ENCODE measurements at places on chromosomes 1 and 21. TPM values are rescaled to one million over a fixed set of nuclear protein-coding genes. Genes with fewer than 3 reads are reported as not detected.
A peak's percentile ranks its signal among the peaks of the same experiment; 100 is the strongest.

DNA sequence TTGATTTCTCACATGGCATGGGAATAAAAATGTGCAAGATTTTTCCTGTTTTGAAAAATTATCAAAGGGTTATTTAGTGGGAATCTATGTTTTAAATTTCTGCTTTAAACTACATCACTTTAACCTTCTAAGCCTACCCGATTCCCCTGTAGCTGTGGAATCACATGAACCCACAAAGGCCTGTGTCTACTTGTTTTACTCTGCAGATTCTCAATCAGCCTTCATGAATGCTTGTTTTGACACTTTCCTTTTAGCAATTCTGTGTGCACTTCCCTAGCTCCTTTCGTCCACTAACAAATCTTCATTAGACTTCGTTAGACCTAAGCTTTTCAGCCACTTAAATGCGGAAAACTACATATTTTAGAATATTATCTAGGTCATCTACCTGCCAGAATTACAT, 56.0 kb upstream of the C1orf21 start:
- no peaks in the 10 kb centered on the region for H3K36me3 ChIP-seq
- H3K4me3 ChIP-seq: no peak overlapping the region
- no peaks in the 10 kb centered on the region for H3K4me1 ChIP-seq
- no peaks in the 10 kb centered on the region for H3K27me3 ChIP-seq
- no peak for DNase-seq
- no peak overlapping the region for H3K27ac ChIP-seq

- H3K4me3 ChIP-seq: no peak overlapping the region
- no peaks in the 10 kb centered on the region for H3K36me3 ChIP-seq
- H3K27ac ChIP-seq: peak overlapping the region; percentile 23
- H3K4me1 ChIP-seq: peaks cover 13% of the 10 kb centered on the region
- no peaks in the 10 kb centered on the region for H3K27me3 ChIP-seq
- peak; percentile 55 for DNase-seq
Observed at GRCh38 chr1:73044241-73045036, 762.1 kb upstream of the NEGR1 start.

DNA sequence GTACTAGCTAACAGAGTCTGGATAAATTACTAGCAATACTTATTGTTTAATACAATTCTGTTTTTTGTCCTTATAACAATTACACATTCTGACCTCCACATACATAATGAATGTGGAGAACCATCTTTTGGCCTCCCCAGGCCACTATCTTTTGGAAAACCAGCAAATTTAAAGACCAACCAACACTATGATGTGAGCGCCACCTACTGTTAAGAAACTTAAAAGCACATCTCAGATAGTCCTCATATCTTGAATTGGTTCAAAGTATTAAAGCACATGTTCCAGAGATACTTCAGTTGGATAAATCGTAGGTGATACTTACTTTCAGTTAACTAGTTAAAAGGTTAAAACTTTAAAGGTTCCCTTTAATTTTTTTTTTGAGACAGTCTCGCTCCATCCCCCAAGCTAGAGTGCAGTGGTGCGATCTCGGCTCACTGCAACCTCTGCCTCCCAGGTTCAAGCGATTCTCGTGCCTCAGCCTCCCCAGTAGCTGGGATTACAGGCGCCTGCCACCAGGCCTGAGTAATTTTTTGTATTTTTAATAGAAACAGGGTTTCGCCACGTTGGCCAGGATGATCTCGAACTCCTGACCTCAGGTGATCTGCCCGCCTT, 29.3 kb upstream of the USP1 start:
- DNase-seq: peak; percentile 73
- no peak overlapping the region for H3K27ac ChIP-seq
- H3K36me3 ChIP-seq: no peaks in the 10 kb centered on the region
- H3K4me3 ChIP-seq: no peak overlapping the region

- peaks cover 4% of the 10 kb centered on the region for H3K4me1 ChIP-seq
- no peak overlapping the region for H3K27ac ChIP-seq
- no peaks in the 10 kb centered on the region for H3K27me3 ChIP-seq
Observed at GRCh38 chr1:205998457-205999241, 4.5 kb downstream of the RAB7B start.

GRCh38 chr21:37472581-37472980, 106.0 kb downstream of the DYRK1A start:
- H3K27ac ChIP-seq: no peak overlapping the region
- no peaks in the 10 kb centered on the region for H3K27me3 ChIP-seq
- H3K36me3 ChIP-seq: peaks cover 3% of the 10 kb centered on the region
- H3K4me1 ChIP-seq: no peaks in the 10 kb centered on the region

DNA sequence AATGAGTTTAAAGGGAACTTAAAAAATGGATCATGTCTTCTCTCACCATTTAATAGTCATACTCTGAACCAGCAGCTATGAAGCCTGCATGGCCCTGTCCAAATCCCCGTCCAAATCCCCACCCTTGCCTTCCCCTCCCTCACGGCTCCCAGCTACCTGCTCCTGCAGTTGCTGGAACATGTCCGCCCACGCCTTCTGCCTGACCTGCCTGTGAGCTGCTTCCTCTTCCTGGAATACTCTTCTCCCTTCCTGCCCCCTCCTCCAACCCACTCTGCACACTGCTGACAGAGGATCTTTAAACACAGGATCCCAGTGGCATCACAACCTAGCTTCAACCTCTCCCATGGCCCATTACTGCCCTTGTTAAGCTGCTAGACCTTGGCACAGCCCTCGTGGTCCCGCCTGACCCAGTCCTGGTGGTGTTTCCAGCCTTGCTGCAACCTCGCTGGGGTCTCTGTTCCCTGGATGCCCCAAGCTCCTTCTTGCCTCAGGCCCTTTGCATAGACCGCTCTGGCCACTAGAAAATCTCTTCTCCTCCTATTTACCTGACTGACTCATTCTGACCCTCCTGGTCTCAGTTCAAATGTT, 118.3 kb downstream of the PTPRU start:
- H3K27ac ChIP-seq: no peak overlapping the region
- DNase-seq: no peak
- no peaks in the 10 kb centered on the region for H3K36me3 ChIP-seq
- no peaks in the 10 kb centered on the region for H3K4me1 ChIP-seq
- H3K27me3 ChIP-seq: peaks cover 11% of the 10 kb centered on the region

DNA sequence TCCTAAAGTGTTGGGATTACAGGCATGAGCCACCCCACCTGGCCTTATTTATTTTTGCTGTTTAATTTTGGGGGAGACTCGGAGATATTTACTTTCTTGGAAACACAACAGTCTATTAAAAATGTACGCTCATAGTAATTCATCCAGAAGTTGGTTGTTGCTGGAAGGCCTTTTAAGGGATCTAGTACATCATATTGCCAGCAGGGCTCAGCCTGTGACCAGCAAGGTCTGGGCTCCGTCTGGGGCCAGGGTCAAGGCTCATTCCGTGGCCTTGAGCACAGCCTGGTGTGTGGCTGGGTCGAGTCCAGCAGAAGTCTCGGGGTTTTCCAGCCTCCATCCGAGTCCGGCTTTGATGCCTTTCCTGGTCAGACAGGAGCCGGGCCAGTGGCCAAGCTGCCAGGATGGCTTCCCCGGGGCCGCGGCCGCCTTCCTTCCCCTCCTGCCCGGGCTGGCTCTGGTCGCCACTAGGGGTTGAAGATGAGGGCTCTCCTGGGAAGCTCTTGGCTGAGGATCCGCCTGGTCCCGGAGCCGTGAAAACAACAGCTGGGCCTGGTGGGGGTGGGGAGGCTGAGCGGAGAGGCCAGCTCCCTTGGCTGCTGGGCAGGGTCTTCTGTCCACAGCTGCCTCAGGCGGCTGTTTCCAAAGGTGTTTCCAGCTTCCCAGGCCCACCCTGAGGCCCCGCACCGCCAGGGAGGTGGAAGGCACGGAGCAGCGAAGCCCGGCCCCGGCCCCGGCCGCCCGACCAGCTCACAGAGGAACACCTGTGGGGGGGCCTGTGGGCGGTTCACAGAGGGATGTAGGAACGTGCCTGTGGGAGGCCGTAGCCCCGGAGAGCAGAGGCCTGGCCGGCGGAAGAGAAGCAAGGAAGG, 5.1 kb upstream of the VWA1 start:
- H3K27me3 ChIP-seq: no peaks in the 10 kb centered on the region
- H3K27ac ChIP-seq: no peak overlapping the region
- no peak for DNase-seq
- H3K4me1 ChIP-seq: peaks cover 9% of the 10 kb centered on the region
- no peaks in the 10 kb centered on the region for H3K36me3 ChIP-seq

DNA sequence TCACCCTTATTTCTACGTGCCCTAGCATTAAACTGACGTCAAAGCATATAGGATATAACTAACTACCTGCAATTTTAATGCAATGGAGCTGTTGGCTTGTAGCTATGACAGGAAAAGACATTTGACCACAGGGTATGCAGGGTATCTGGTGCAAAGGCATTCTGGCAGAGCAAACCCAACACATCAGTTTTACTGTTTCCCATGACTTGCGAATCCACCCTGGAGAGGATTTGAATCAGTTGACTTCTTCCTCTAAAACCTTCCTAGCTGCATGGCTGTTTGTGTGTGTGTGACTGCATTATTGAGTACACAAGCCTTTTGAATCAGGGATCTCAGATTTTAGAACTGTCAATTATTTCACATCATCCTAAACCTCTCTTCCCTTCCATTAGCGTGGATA, 41.7 kb upstream of the SYT14 start:
- H3K27ac ChIP-seq: no peak overlapping the region
- no peak for DNase-seq
- peaks cover 2% of the 10 kb centered on the region for H3K4me1 ChIP-seq
- H3K27me3 ChIP-seq: no peaks in the 10 kb centered on the region
- no peaks in the 10 kb centered on the region for H3K36me3 ChIP-seq
- H3K4me3 ChIP-seq: no peak overlapping the region

- H3K36me3 ChIP-seq: no peaks in the 10 kb centered on the region
- no peak overlapping the region for H3K4me3 ChIP-seq
- peak; percentile 33 for DNase-seq
Observed at GRCh38 chr1:109959974-109960744, 24.4 kb upstream of the AHCYL1 start.

DNA sequence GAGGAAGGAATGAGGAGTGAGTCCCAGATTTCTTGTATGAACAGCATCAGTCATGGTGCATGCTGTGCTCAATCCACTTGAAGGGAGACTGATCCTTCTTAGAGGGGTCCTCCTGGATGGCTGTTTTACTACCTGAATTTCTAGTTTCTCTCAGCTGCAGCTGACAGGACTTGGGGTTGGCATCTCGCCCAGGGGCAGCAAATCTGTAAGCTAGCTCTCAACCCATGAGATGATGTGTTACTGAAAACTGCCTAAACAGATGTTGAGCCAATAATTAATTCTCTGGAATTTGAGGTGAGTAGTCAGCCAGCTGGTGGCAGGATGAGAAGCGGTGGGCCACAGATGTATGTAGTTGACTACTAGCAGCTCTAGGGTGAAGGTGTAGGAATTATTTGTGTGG, 19.6 kb downstream of the BACH1 start:
- H3K36me3 ChIP-seq: peaks cover 13% of the 10 kb centered on the region
- H3K4me1 ChIP-seq: peaks cover 18% of the 10 kb centered on the region
- H3K4me3 ChIP-seq: no peak overlapping the region
- no peak overlapping the region for H3K27ac ChIP-seq

DNA sequence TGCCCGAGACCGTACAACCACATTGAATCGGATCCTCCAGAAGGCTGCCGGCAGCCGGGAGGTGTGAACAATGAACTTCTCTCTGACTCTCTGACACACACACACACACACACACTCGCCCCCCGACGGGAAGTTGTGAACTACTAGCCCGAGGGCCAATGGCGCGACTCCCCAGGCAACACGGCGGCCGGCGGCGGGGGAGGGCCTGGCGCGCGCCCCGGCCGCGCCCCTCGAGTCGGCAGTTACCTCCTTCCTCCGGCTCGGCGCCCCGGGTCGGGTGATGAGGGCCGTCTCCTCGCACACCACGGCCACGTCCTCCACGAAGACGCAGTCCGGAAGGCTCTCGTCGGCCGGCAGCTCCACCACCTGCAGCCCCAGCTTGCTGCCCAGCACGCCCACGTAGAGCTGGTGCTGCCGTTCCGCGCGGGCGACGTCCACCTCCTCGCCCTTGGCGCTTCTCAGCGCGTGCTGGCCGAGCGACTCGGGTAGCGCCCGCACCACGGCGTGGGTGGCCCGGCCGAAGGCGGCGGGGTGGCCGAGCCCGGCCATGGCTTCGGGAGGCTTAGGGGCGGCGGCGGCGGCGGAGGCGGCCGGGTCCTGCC, 361 bp downstream of the DDAH1 start:
- H3K36me3 ChIP-seq: no peaks in the 10 kb centered on the region
- peak overlapping the region; percentile 71 for H3K27ac ChIP-seq
- peak overlapping the region; percentile 87 for H3K4me3 ChIP-seq
- H3K27me3 ChIP-seq: no peaks in the 10 kb centered on the region
- H3K4me1 ChIP-seq: peaks cover 3% of the 10 kb centered on the region
- DNase-seq: peak; percentile 70

DNA sequence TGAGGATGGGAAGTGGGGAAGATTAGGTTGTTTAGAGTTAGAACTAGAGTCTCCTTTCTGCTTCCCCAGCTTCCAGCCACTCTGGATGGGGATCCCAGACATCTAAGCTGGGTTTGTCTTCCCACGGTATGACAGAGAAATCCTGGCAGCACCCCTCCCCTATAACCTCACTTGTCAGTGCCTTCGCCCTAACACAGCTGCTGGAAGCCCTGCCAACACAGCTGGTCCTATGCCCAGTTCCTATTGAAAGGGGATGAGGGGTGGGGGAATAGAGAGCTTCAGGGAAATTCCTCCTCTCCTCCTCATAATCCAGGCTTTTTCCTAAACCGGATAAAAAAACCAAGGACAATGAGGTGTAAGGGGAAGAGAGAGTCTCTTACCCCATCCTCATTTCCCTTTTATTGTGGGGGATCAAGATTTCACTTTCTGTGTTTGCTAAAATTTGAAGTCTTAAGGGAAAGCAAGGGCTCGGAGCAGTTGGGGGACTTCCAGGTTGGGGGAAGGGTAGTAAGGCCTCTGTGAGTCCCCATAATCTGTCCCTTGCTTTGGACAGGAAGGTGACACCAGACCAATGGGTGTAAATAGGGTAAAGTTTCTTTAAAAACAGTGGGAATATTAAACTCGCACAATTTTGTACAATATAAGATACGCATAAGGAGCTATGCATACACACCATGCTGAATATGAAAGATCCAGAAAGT, 590 bp downstream of the TMOD4 start:
- no peak overlapping the region for H3K27ac ChIP-seq
- H3K4me1 ChIP-seq: no peaks in the 10 kb centered on the region
- H3K27me3 ChIP-seq: no peaks in the 10 kb centered on the region
- DNase-seq: no peak
- H3K4me3 ChIP-seq: no peak overlapping the region

- H3K36me3 ChIP-seq: no peaks in the 10 kb centered on the region
- no peak overlapping the region for H3K27ac ChIP-seq
- no peak overlapping the region for H3K4me3 ChIP-seq
- DNase-seq: no peak
Observed at GRCh38 chr1:237187842-237188241, 145.9 kb downstream of the RYR2 start.

GBP4 gene
- total RNA-seq: 1.7 TPM

ADCY10 gene
- 0.44 TPM for total RNA-seq

HOOK1 gene
- 293 TPM for total RNA-seq

FAAP20 gene
- 119 TPM for total RNA-seq

OR2M3 gene
- total RNA-seq: 0.15 TPM

MPL gene
- total RNA-seq: not detected

NAXE gene
- 138 TPM for total RNA-seq

DYNLT5 gene
- not detected for total RNA-seq

AMY1C gene
- total RNA-seq: not detected
